ENCODE measurements at places on chromosomes 12 and 14.

- DNase-seq, result no peak
Measured at GRCh38 chr14:99516156-99516870, 35.1 kb downstream of the CCNK start.

GRCh38 chr12:92927055-92927435 lies 2.0 kb downstream of the EEA1 start:
- DNase-seq, result no peak

- DNase-seq, result no peak
Measured at GRCh38 chr12:109840305-109841074, 7.3 kb upstream of the TRPV4 start.

DNA sequence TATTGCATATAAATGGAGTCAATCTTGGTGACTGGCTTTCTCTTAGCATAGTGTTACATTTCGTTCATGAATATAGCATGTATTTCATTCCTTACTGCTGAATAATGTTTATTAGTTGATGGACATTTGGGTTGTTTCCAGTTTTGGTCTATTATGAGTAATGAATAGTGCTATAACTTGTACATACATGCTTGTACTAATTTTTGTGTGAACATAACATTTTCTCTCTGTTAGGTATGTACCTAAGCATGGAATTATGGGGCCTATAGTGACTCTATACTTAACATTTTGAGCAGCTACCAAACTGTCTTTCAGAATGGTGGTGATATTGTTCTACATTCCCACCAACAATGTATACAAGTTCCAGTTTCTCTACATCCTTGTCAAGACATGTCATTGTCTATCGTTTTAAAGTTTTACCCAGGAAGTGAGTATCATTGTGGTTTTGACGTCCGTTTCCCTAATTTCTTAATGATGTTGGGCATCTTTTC lies 23.1 kb downstream of the ATP2A2 start:
- DNase-seq, result no peak

- DNase-seq, result no peak
Measured at GRCh38 chr14:55957950-55958349, 160.3 kb upstream of the PELI2 start.

GRCh38 chr12:122023339-122024131 lies 1.9 kb downstream of the BCL7A start:
- peak; percentile 41 for DNase-seq

- no peak for DNase-seq
Measured at GRCh38 chr12:59452746-59453145, 143.1 kb upstream of the SLC16A7 start.

- DNase-seq, result no peak
Measured at GRCh38 chr12:48995086-48995879, 3.9 kb downstream of the DDN start.

- DNase-seq, result no peak
Measured at GRCh38 chr12:15534322-15534721, 212.0 kb downstream of the PTPRO start.

GRCh38 chr14:36647824-36648753 lies 13.6 kb upstream of the PAX9 start:
- DNase-seq, result no peak

DNA sequence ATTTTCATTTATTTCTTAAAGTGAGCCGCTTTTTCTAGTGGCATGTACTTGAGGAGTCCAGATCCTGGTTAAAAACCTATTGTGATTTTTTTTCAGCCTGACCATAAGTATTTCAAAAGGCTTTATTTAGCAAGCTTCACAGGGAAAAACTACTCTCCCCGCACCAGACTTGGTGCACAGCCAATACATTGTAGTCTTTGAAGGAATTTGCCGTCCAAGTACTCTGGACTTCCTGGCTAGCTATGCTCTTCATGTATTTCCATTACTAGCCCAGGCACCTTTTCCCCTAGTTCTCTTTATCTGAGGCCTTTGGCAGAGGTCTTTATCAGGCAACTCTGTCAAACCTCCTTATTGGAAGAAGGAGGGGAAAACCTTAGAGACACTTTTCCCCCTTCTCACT lies 234.7 kb downstream of the CCDC91 start:
- no peak for DNase-seq

- DNase-seq, result no peak
Measured at GRCh38 chr14:49957089-49957852, 64.4 kb downstream of the ARF6 start.

DNA sequence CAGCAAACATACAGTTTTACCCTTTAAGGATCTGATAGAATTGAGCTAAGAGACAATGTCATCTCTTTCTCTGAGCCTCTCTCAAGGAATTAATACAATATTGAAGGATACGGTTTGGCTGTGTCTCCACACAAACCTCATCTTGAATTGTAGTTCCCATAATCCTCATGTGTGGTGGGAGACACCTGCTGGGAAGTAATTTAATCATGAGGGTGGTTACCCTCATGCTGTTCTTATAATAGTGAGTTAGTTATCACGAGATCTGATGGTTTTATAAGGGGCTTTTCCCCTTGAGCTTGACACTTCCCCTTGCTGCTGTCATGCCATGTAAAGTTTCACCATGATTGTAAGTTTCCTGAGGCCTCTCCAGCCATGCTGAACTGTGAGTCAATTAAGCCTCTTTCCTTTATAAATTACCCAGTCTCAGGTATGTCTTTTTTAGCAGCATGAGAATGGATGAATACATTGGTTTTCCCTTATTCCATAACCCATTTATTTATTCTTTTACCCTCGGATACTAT lies 47.6 kb downstream of the TMEM30B start:
- DNase-seq, result no peak

GRCh38 chr12:131009595-131010395 lies 56.1 kb downstream of the ADGRD1 start:
- DNase-seq, result no peak

DNA sequence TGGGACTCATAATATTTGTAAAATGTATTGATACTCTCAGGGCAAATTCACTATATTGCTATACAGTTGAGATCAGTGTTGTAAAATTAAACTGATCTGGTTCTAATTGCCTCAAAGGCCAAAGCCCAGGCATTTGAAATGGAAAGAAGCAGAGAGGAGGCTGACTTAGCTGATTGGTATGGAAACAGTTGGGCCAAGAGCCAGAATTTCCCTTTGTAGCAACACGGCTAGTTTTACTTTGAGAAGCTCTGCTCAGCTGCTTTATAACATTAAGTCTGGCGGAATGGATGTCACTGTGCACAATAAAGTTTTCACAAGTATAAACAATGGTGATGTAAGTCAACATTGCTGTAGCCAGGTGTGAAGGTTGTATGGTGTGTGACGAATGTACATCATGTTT lies 186.4 kb downstream of the MSRB3 start:
- no peak for DNase-seq

DNA sequence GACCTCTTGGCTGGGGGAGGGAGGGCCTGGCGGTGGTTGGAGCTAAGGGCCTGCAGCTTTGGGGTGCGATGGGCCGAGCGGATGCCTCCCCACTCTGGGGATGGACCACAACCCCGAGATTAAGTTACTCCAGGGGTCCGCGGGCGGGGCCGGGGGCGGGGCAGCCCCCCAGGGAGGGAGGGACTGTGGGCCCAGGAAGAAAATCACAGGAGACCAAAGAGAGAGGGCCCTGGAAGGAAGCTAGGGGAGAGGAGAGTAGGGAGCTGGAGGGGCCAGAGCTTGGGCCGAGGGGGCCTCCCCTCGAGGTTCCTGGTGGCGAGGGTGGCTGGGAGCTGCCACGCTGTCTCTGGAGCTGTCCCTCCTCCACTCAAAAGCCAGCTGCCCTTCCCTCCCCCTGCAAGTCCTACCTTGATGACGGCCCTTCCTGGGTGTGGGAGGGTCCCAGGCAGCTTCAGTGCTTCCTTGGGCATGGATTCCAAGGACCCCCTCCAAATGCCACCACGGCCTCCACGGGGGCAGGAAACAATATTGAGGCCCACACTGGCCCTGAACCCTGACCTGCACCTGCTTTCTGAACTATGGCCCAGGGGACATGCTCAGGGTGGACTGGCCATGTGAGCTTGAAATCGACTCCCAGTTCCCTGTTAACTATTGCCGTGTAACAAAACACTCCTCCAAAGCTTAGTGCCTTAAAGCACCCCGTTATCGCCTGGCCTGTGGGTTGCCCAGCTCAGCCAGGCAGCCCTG lies 610 bp upstream of the NUDT14 start:
- no peak for DNase-seq

GRCh38 chr12:132326646-132327045 lies 2.7 kb downstream of the GALNT9 start:
- no peak for DNase-seq

GRCh38 chr14:39310051-39310450 lies 76.3 kb downstream of the MIA2 start:
- no peak for DNase-seq

GRCh38 chr12:45756666-45757065 lies 27.2 kb downstream of the ARID2 start:
- DNase-seq, result no peak

DNA sequence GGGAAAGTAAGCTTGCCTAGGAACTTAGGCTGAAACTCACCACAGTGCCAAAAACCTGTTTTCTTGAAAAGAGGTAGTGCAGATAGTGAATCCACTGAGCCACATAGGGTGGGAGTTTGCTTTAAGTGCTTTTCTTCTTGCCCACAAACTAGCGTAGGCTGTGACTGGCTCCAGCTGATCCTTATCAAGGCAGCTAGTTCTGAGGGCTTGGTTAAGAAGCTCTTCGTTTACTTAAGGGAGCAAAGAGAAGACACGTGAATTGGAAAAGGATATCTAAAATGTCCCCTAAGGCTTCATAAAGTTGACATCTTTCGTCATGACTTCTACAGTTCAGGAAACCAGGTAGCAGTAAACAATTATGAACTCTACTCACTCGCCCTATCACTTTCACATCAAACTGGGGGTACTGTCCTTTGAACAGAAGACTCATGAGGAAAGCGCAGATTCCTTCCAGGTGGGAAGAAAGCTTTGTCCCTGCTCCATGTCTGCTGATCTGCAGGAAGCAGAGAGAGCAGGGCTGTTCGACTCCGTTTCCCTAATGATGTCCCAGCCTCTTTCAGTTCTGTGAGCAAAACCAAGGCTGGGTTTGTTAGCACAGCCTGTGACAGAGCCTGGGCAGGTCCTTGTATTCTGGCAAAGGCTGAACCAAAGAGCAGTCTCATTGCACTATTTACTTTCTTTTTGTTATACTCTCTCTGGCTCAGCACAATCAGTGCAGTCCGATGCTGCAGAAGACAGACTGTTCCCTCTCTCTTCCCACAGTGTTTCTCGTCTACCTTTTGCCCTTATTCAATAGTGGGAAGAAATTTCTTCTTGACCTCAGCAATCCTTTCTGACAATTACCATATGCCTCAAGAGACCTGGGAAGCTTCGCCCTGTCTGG lies 93.5 kb upstream of the ETV6 start:
- DNase-seq, result no peak

GRCh38 chr14:47539031-47539461 lies 136.4 kb downstream of the MDGA2 start:
- no peak for DNase-seq

GRCh38 chr12:56808954-56809353 lies 45.8 kb downstream of the HSD17B6 start:
- no peak for DNase-seq

DNA sequence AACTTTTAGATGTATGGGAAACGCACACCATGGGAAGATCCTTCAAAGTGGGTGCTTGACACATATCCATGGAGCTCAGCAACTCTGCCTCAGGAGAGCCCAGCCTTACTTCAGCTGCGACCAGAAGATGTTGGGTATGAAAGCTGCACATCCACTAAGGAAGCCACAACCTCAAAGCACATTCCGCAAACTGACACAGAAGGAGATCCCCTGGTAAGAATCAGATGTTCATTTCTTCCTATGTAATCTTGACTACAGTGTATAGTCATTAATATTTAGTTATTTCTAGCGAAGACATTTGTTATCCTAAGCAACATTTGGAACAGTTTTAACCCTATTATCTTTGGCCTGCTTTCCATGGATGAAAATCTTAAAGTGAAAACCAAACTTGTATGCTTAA lies 374.2 kb downstream of the NAV3 start:
- no peak for DNase-seq

- peak; percentile 38 for DNase-seq
Measured at GRCh38 chr12:122204167-122205052, 901 bp downstream of the B3GNT4 start.

DNA sequence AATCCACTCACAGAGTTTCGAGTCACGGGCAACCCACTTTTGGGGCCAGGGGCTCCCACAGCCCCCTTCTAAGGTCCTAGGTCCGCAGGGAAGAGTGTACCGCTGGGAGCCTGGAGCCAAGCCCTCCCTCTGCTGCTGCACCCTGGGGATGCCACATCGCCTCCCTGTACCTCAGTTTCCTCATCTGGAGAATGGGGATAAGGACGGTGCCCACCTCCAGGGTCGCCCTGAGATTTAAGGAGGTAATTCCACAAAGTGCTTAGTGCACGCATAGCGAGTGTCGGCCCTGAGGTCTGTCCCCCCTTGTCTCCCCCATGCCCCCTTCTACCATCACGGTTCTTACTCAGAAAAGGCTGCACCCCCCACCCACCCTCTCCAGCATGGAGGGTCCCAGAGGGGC lies 35.5 kb downstream of the NCOR2 start:
- DNase-seq, result no peak

DNA sequence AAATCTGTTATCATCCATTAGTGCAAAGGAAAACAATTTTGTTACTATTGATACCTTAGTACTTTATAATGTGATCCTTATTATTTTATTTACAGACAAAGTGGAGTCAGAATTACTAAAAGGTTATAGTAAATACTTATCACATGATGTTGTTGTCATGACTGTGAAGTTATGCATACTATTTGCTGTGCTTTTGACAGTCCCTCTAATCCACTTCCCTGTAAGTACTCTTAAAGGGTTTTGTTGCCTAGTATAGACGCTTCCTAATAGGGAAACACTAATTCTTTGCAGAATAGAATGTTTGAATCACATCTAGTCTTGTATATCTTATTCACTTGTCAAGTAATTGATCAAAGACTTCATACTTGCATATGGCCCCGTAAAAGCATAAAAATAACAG lies 69.4 kb downstream of the SLC38A6 start:
- DNase-seq, result no peak

- DNase-seq, result no peak
Measured at GRCh38 chr14:92258934-92259333, 64.0 kb upstream of the SLC24A4 start.

GRCh38 chr14:105399466-105399775 lies 1.1 kb downstream of the TEX22 start:
- DNase-seq, result no peak

GRCh38 chr14:61511558-61511948 lies 183.8 kb upstream of the HIF1A start:
- DNase-seq, result no peak

GRCh38 chr12:104132351-104132956 lies 5.6 kb downstream of the NFYB start:
- no peak for DNase-seq

- DNase-seq, result no peak
Measured at GRCh38 chr12:79327465-79327864, 363.3 kb downstream of the PAWR start.

GRCh38 chr14:32208490-32208889 lies 5.4 kb upstream of the RNU6-8 start:
- DNase-seq, result no peak
